ENCODE measurements at places on chromosomes 12 and 14. TPM values are rescaled to one million over a fixed set of nuclear protein-coding genes. Genes with fewer than 3 reads are reported as not detected.

The TTC7B gene
- 48.3 TPM for total RNA-seq

The SIX4 gene
- total RNA-seq: 2.8 TPM

The CPNE6 gene
- 0.19 TPM for total RNA-seq

The ARG2 gene
- 19.2 TPM for total RNA-seq

The GZMB gene
- total RNA-seq: 1.6 TPM

The FOXN4 gene
- total RNA-seq: not detected

The P2RX2 gene
- 0.19 TPM for total RNA-seq

The E2F7 gene
- total RNA-seq: 0.28 TPM

The RNASE3 gene
- total RNA-seq: 0.38 TPM

The ESRRB gene
- 3.9 TPM for total RNA-seq

The SLC38A4 gene
- 0.66 TPM for total RNA-seq

The PCBP2 gene
- total RNA-seq: 732 TPM

The TUNAR gene
- 0.82 TPM for total RNA-seq

The OVCH1 gene
- total RNA-seq: 0.35 TPM

The HOXC6 gene
- 22.0 TPM for total RNA-seq

The PKP2 gene
- total RNA-seq: 7.6 TPM

The DIO2 gene
- 0.38 TPM for total RNA-seq

The STYK1 gene
- 1.6 TPM for total RNA-seq

The MUCL1 gene
- total RNA-seq: not detected

The ENDOU gene
- 0.91 TPM for total RNA-seq

The SYNE3 gene
- total RNA-seq: 18.5 TPM

All from kidney (tissue), 22 donors.